ENCODE measurements at places on chromosomes 16 and 17. TPM values are rescaled to one million over a fixed set of nuclear protein-coding genes. Genes with fewer than 3 reads are reported as not detected.

HOXB8 gene
- not detected for total RNA-seq

DPEP3 gene
- not detected for total RNA-seq

KRT32 gene
- not detected for total RNA-seq

HEATR9 gene
- total RNA-seq, result not detected

KRTAP4-3 gene
- total RNA-seq, result not detected

DNA sequence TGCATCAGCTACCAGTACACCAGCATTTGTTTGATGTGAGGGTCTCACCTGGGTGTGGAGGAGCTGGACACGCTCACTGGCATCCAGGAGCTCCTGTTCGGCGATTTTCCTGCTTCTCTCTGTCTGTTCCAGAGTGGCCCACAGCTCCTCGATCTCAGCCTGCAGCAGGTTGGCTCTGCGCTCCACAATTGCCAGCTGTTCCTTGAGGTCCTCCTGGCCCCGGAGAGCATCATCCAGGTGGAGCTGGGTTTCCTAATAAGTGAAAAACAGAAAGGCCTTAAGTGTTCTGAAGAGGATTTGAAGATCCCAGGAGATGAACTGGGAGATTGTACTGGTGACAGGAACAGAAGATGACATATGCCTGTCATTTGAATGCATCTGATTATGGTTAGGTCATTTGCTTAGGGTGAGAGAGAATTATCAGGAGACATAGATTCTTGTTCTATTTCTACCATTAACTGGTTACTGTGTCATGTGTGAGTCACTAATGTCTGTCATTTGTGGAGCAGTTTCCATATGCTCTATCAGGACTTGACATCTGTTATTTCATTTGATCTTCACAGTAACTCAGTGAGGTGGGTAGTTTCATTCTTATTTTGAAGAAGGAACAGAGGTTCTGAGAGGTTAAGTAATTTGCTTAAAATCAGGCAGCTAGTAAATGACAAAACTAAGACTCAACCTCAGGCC is 21.5 kb upstream of the MYH13 start:
- no peaks in the 10 kb centered on the region for H3K36me3 ChIP-seq
- no peak for DNase-seq
- no peaks in the 10 kb centered on the region for H3K27me3 ChIP-seq
- H3K4me3 ChIP-seq, result no peak overlapping the region

DNA sequence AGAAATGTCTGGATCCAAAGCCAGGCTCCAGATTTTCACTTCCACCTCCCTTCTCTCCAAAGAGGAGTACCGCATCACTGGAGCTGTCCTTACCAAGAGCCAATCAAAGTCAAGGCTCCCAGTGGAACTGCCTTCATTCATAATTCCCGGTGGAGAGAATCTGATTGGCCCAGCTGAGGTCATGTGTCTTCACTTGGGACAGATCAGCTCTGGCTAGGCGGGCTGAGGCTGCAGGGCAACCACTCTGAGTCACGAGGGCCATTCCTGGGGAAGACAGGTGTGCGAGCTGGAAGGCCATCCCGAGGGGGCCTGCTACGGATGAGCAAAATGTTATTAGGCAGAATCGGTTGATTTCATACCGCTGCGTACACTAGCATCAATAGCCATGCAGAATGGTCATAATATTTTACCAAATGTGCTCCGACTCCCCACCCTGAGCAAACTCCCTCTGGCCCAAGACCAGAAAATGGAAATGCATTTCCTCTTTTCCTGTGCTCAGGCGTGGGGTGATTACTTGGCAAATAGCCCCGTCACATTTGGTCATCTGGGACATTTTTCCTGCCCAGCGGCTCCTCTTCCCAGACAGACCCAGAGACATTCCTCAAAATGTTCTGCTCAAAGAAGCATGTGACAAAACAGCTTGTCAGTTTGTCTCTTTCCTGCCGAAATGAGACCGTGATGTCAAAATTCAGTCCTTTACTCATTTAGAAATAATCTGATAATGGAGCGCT is 111.1 kb downstream of the AIPL1 start:
- no peak overlapping the region for H3K4me3 ChIP-seq
- no peak overlapping the region for H3K27ac ChIP-seq
- DNase-seq, result no peak
- no peaks in the 10 kb centered on the region for H3K27me3 ChIP-seq
- no peaks in the 10 kb centered on the region for H3K4me1 ChIP-seq

- no peak for DNase-seq
- no peaks in the 10 kb centered on the region for H3K27me3 ChIP-seq
- H3K27ac ChIP-seq, result no peak overlapping the region
- no peaks in the 10 kb centered on the region for H3K36me3 ChIP-seq
These were observed 289.0 kb upstream of the AXIN2 start for GRCh38 chr17:65850486-65850885.

DNA sequence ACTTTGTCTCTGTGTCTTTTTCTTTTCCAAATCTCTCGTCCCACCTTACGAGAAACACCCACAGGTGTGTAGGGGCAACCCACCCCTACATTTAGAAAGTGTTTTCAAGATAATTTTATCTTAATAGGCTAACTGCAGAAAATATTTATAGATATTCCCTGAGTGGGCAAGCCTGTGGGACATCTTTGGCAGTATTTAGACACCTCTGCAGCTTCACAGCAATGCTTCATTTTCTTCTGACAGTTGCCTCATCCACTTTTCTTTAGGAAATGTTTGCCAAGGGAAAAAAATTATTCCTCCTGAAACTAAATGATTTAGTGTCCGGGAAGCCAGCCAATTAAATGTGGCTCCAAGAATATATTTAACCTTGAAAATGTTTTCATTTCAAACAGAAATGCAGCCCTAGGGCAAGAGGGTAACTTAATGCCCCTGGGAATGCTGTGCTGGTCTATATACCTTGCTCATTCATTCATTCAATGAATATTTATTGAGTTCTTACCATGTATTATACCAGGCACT is 290.4 kb downstream of the ABCC12 start:
- no peaks in the 10 kb centered on the region for H3K27me3 ChIP-seq
- H3K4me1 ChIP-seq, result no peaks in the 10 kb centered on the region
- DNase-seq, result no peak
- no peaks in the 10 kb centered on the region for H3K36me3 ChIP-seq
- H3K4me3 ChIP-seq, result no peak overlapping the region
- no peak overlapping the region for H3K27ac ChIP-seq

DNA sequence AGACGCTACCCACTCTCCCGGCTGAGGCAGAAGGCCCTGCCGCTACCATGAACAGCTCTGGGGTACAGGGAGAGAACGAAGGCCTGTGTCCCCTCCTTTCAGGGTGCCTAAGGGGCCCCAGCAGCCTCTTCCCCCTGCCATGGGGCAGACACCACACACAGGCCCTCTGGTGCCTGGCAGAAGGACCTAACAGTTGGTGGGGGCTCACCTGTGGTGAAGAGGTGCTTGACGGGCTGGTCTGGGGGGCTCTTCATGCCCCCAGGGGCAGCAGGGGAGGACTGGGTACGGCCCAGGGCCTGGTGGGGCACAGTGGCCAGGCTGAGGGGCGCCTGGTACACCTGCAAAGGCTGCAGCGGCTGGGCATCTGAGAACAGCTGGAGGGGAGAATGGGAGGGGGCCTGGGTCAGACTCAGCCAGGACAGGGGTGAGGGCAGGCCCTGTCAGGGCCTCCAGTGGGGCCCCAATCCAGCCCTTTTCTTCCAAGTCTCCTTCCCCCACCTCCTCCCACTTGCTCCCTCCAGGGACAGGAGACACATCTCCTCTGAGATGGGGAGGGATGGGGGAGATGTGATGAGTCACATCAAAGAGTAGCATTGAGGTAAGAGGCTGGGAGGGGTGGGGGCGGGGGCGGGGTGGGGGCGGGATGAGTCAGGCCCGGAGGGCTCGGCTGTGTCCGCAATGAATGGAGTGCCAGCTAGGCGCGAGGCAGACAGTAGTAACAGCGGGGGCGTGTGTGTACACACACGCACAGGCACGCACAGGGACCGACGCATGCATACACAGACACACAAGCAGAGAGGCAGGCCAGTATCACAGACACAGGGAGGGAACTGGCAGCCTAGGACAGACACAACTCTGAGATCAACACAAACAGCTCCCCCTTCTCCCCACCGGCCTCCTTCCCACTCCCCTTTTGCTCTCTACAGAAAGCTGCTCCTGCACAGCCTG is 16.1 kb downstream of the G6PC3 start:
- no peak overlapping the region for H3K4me3 ChIP-seq
- H3K27me3 ChIP-seq, result no peaks in the 10 kb centered on the region
- H3K4me1 ChIP-seq, result no peaks in the 10 kb centered on the region
- peak overlapping the region; percentile 24 for H3K27ac ChIP-seq
- peaks cover 86% of the 10 kb centered on the region for H3K36me3 ChIP-seq

DNA sequence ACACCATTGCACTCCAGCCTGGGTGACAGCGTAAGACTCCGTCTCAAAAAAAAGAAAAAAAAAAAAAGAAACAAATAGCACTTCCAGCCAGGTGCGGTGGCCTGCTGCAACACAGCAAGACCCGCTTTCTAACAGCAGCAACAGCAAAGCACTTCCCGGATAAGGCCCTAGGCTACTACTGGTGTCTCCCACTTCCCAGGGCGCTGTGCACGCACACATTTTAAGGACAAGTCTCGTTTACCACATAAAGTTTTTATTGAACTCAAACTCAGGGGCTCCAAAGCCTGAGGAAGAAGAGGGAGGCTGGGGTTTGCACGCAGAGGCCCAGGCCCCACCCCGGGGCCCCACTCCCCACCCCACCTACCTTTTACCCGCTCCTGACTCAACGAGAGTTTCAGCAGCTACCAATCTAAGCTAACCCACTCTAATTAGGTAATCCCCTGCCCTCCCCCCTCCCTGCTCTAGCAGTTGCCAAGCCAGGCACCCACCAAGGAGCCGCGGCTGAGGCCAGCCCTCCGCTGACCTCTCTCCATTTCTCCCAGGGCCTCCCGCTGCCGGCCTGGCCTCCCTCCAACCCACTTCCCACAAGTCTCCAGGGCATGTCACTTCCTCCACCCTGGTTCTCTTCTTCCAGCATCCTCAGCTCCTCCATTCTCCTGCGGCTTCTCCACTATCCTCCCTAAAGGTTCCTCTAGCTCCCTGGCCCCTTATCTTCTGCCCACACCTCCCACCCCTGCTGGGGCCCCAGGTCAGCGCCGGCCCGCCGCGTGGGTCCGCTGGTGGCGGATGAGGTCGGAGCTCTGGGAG is 2.4 kb downstream of the ZNF768 start:
- no peaks in the 10 kb centered on the region for H3K27me3 ChIP-seq
- H3K36me3 ChIP-seq, result peaks cover 12% of the 10 kb centered on the region
- H3K4me1 ChIP-seq, result peaks cover 24% of the 10 kb centered on the region
- H3K27ac ChIP-seq, result no peak overlapping the region
- H3K4me3 ChIP-seq, result no peak overlapping the region

DNA sequence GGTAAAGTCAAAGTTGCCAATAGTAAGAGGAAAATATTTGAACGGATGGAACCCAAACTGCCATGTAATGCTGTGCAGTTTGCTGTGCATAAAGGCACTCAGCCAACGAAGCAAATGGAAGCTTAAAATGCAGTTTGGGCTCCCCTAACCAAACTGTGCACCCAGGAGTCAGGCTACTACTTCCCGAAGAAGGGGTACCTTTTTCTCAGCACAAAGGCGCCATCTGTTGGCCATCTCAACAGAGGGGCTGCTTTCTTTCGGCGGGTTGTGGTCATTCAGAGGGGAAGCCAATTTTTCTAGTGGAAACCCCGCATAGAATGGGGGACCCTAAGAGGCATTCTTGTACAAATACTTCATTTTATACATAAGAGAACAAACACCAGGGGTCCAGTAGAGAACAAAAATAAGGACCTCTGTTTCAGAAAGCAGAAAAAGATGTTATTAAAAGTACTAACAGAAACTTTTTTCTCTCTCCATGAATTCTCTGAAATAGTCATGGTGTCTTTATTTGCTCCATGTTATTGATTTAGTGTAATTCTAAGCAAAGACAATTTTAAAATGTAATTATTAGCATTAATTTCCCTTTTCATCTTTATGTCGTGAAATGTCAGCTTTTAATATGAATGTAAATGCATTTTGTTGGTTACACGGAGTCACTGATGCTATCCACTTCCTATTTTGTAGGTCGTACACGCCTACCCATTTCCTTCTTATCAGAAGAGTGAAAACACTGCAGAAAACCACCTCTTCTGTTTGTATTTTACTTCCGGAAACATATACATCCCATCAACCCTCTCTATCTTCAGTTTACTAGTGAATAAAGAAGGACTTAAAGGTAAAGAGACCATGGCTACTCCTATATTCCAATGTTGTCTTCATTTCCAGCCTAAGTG is 453.3 kb downstream of the KCNJ2 start:
- H3K4me1 ChIP-seq, result no peaks in the 10 kb centered on the region
- no peak for DNase-seq
- no peak overlapping the region for H3K27ac ChIP-seq
- H3K27me3 ChIP-seq, result no peaks in the 10 kb centered on the region
- no peaks in the 10 kb centered on the region for H3K36me3 ChIP-seq

- no peaks in the 10 kb centered on the region for H3K36me3 ChIP-seq
- peaks cover 4% of the 10 kb centered on the region for H3K4me1 ChIP-seq
- no peak overlapping the region for H3K27ac ChIP-seq
- DNase-seq, result no peak
- no peaks in the 10 kb centered on the region for H3K27me3 ChIP-seq
- no peak overlapping the region for H3K4me3 ChIP-seq
These were observed 262.6 kb downstream of the PRKCA start for GRCh38 chr17:66564992-66565465.

DNA sequence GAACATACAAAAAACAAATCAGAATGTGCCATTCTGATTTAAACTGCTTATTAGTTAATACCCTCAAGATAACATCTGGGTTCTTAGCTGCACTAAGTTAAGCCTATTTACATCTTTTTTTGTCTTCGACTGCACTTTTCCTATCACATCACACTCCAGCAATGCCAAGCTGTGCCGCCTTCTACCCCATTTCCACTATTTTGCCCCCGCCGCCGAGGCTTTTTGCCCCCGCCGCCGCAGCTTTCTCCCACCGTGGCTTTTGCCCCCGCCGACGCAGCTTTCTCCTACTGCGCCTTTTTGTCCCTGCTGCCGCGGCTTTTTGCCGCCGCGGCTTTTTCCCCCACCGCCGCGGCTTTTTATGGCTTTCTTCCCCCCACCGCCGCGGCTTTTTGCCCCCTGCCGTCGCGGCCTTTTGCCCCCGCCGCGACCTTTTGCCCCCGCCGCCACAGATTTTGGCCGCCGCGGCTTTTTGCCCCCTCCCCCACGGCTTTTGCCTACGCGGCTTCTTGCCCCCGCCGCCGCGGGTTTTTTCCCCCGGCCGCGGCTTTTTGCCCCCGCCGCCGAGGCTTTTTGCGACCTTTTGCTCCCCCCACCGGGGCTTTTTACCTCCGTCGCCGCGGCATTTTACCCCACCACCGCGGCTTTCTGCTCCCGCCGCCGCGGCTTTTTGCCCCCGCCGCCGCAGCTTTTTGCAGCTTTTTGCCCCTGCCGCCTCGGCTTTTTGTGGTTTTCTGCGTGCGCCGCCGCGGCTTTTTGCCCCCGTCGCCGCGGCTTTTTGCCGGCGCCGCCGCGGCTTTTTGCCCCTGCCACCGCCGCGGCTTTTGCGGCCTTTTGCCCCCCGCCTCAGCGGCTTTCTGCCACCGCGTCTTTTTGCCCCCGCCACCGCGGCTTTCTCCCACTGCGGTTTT is 331.4 kb upstream of the WSB1 start:
- peak; percentile 62 for DNase-seq
- no peaks in the 10 kb centered on the region for H3K36me3 ChIP-seq
- no peak overlapping the region for H3K27ac ChIP-seq
- H3K27me3 ChIP-seq, result no peaks in the 10 kb centered on the region
